ENCODE measurements at places on chromosomes 4 and X.

DNA sequence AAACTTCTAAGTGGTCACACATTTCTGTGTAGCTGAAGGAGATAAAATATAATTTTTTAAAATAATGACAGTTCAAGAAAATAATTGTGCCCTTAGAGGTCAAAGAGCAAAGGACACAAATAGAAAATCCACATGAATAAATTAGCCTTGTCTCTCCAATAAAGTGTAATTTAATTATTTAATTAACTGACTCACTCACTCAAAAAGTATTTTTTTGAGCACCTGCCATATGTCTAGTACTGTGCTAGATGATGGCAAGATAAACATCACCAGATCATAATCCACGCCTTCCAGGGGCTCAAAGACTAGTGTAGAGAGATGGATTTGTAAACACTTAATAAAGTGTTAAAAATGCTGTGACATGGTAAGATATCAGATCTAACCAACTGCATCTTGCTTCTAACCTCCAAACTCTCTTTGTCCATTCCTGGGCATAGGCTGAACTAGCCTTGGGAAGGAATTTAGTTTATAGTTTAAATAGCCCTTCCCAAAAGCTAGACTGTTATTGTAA, 112.5 kb downstream of the SCLT1 start:
- DNase-seq: no peak

GRCh38 chr4:181701894-181702293, 541.3 kb upstream of the TENM3 start:
- no peak for DNase-seq

- DNase-seq: no peak
Measured at GRCh38 chrX:71540801-71541200, 7.9 kb downstream of the OGT start.

GRCh38 chr4:25060963-25061340, 30.2 kb upstream of the LGI2 start:
- no peak for DNase-seq

GRCh38 chr4:99205153-99205979, 13.7 kb downstream of the ADH6 start:
- DNase-seq: peak; percentile 77

DNA sequence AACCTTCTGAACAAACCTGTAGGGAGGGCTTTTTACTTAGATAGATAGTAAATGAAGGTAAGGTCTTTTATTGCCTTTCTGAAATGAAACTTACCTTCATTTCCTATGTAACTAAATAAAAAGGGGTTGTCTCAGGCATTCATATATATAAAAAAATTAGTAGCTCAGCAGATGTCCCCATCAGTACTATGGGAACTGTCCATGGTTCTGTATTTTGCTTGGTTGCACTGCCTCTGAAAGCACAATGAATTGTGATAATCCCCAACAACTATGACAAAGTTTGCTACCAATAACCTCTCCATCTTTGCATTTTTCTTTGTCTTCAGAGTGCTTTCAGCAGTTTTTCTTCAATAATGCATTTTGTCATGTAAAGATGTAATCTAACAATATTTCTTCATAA, 222.4 kb downstream of the SLIT2 start:
- peak; percentile 22 for DNase-seq

DNA sequence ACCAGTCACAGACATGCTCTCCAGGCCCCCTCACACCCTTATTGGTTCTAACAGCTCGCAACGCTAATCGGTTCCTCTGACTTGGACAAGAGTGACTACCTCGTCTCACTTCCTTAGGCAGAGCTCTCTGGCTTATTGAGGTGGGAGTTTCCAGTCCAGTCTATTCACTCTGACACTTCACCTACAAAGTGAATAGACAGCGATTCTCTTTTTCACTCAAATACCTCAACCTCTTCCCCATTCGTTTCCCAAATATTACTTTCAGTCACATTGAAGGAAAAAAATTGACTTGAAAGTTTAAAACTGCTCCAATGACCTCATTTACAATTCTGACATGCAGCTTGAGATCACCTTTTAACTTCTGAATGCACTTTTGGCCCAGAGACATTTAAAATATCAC, 17.7 kb downstream of the HELT start:
- DNase-seq: no peak

GRCh38 chr4:23889391-23889790, 456 bp downstream of the PPARGC1A start:
- no peak for DNase-seq
